ENCODE measurements at places on chromosomes 1 and 21.

DNA sequence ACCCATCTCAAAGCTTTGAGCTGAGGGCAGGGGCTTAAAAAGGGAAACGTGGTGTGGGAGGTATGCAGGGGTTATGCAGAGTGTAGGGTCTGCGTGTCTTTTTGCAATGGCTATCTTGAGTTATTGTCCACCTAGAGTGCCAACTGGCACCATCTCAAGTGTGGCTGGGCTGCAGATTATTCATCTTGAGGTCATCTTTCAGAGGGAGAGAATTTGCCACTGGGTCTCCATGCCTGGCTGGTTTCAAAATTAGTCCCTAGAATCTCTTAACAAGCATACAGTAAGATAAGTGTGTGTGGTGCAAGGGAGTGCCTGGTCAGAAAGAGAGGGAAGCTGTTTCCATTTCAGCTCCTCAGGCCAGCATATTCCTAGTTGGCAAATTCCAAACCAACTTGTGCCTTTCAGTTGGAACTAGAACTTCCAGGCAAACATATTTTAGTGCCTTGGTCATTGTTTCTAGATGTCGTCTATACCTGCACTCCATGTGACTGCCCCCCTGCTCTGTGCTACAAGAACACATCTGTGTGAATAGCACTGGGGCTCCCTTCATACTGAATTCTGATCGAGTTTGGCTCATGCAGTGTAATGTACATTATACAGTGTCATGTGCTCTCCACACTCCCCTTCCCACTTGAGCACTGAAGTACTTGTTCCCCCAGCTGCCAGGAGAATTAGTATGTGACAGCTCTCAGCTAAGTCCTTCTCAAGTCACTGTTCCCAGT, 5.0 kb upstream of the OR2T8 start:
- no peak for DNase-seq

DNA sequence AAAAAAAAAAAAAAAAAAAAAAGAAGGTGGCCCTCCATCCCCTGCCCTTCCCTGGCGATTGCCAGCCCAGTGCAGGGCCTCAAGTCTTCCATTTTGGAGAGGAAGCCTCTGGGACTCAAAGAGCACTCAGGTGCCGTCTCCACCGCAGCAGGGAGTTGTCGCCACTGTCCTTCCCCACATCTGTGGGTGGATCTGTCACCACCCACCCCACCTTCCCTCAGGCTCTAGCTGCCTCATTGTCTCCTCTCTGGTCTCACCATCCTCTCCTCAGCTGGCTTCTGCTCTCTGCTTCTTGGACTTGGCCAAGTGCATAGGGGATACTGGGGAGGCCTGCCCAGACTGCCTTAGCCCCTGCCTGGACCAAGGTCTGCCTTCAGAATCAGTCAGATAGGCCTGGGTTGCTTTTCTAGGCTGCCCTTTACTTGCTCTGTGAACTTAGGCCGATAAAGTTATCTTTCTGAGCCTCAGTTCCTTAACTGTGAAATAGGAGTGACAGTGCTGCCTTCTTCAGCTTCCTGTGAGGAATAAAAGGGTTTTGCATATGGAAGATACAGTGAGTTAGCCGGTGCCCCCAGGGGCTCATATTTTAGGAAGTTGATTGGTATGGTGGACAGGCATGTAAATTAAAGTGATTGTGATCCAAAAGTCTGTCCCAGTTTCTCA, 15.8 kb downstream of the RCC1 start:
- DNase-seq: no peak

DNA sequence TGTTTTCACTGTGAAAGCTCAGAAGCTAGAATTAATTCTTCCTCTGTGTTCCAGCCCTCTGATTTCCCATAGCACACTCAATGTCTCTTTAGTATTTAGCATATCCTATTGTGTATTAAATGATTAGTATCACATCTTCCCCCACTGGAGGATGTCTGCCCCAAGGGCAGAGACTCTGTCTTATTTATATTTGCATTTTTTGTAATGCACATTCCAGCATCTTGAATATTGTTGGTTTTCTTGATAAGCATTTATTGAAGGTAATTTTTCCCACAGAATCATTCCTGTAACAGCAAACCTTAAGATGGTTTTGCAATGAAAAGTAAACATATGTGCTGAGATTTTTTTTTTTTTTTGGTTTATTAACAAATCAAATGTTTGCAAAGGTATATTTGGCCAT, 34.1 kb downstream of the CENPF start:
- no peak for DNase-seq

DNA sequence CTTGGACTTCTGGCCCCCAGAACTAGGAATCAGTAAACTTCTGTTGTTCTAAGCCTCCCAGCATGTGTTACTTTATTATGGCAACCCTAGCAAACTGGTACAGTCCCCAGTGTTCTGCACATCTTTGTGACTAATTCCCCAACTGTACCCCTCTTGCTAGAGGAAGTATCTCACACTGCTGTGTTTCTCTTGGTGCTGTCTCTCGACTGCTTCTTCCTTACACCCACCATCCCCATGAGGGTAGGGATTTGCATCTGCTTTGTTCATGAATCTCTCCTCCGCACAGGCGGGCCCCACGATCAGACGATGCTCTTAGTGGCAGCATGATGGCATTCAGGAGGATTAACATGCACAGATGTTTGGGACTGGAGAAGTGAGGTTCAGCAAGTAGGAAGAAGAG, 46.7 kb downstream of the CLIC6 start:
- no peak for DNase-seq

GRCh38 chr1:236543065-236543669, 19.4 kb downstream of the LGALS8 start:
- DNase-seq: no peak

GRCh38 chr1:229309684-229310083, 33.2 kb downstream of the CCSAP start:
- no peak for DNase-seq

Measured in NCI-H187 (cell line).